RWPE2 (cell line): ENCODE measurements at places on chromosomes 2 and 18.

DNA sequence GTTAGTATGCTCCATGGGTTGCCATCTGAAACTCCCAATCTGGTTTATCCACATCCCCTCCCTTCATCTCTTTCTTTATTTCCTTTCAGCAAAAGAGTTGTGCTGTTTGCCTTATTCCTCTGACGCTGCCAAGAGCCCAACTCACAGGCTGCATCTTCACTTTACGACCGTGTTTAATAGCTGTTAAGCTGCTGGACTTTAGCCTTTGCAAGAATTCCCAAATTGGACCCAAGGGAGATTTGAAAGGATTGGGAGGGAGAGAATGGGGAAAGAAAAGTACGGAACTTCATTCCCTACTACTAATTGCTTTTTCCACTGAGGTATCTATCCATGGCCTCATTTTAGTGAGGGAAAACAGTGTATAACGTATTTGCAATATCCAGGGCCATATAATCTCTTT lies 263.4 kb upstream of the MEIS1 start:
- DNase-seq = no peak

DNA sequence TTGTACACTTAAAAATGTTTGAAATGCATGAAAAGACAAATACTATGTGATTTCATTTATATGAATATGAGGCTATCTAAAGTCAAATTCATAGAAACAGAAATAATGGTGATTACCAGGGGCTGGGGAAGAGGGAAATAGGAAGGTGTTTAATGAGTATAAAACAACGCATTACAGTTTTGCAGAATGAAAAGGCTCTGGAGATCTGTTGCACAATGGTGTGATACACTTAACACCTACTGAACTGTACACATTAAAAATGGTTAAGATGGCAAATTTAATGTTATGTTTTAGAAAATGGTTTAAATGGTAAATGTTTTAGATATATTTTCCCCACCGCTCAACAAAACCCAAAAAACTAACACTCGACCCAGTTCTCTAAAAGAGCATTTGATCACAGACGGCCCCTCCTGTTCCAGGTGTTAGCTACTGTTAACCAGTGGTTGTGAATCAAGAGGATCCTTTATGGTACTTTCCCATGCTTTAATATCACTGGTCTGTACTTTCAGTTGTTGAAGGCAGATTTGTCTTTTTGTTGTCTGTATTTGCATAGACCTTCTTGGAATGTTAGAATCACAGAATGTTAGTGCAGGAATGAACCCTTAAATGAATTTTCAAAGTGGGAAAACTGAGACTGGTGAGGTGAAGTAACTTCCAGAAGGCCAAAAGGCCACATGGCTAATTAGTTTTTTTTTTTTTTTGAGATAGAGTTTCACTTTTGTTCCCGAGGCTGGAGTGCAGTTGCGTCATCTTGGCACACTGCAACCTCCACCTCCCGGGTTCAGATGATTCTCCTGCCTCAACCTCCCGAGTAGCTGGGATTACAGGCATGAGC lies 10.2 kb downstream of the RAB10 start:
- no peak for DNase-seq

DNA sequence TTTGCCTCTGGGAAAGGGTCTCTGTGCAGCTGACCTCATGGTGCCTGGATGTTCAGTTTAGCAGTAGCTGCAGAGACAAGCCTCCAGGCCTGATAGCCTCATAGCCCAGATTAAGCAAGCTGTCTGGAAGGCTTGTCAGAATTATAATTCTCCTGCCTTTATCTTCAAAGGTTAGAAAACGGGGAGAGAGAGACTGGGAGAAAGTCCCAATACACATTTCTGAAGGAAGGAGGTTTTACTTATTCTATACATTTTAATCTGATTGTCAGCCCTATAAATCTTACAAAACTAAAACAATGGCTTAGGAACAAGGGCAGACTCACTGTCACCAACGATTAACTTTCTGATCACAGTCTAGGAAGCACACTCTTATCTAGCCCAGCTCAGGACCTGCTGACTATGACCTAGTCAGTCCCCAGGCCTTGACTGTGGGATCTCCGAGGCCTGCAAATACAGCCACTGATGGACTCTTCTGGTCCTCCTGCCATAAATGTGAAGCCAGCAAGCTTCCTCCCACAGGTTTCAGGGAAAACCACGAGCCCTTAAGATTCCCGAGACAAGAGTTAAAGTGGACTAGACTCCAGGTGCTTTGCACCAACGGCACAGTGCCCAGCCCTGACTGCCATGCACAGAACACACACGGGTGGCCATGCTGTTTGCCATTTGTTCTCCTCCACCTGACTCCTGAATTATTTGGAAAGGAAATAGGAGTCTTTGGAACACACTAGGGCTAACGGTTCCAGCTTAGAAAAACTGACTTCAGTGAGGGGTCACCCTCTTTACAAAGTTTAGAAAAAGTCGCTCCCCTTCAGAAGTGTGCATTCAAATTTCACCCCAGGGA lies 111.4 kb upstream of the SMAD7 start:
- no peak for DNase-seq

DNA sequence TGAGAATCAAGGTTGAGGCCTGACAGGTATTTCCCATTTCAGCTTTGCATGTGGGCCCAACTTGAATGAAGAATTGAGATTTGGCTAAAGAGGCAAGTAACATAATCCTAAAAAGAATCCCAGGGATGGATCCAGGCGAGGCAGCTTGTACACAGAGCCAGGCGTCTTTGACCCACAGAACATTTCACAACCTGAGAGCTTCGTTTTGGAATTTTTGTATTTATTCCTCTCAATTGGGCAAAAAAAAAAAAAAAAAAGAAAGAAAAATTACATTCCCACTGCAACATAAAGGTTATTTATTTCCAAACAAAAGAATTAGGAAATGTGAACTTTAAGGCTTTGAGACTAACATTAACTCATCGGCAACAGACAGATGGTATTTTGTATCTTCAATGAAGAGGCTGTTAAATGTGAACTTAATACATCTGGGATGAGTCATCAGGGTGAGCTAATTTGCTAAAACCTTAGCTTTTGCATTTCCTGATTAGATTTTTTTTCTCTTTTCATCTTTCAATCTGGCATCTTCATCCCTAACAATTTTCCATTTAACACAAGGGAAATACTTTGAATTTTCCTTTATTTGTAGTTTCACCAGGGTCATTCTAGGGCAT lies 478.5 kb upstream of the TNP1 start:
- DNase-seq = no peak

DNA sequence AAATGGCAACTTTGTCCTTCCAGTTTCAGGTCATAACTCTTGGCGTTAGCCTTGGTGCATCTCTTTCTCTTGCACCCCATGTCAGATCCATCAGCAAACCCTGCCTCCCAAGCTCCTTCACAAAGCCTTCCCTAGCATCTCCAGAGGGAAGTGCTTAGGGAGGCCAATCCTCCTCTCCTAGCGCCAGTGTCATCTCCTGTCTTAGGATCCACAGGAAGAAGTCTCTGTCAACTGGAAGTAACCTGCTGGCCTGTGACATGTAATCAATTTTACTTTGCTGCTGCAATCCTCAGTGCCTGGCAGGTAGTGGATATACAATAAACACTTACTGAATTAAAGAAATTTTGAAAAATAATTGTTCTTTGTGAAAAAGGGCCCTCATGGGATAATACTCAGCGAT lies 7.9 kb upstream of the DNPEP start:
- no peak for DNase-seq

DNA sequence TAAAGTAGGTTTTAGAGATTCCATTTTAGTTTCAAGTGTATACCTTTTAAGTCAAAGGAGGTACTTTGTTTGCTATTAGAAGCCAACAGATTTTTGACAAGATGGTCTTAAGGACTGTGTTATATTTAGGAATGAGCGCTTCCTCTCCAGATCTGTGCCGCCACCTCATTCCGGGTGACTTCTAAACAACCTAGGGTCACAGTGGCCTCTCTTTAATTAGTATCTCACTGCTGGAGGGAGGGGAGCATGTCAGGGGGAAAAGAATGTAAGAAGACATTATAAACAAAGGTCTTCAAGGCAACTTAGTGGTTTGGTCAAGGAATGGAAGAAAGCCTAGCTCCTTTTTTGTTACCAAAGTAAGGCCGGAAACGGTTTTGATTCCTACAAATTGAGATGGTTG lies 67.0 kb downstream of the RBMS1 start:
- DNase-seq = no peak

GRCh38 chr2:179336782-179337534 lies 72.3 kb upstream of the SESTD1 start:
- no peak for DNase-seq

DNA sequence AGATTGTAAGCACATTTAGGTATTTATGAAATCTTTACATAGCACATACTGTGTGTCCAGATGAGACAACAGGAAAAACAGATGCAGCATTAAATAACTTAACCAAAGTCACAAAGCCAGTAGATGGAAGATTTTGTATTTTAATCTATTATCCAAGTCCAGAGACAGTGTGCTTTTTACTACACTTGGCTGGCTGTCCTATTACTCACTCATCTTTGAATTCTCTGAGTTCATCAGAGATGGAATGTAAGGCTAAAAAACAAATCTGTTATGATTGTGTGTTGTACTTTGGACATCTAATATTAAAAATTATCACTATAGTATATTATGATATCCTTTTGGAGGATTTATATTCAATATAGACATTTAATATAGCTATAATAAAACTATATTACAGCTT lies 1189.4 kb downstream of the DSC3 start:
- no peak for DNase-seq

GRCh38 chr2:23900133-23900532 lies 26.8 kb downstream of the ATAD2B start:
- no peak for DNase-seq

GRCh38 chr18:70288171-70288850 lies 534 bp upstream of the SOCS6 start:
- DNase-seq = no peak

- DNase-seq = no peak
Measured at GRCh38 chr2:132923787-132924186, 253.8 kb upstream of the LYPD1 start.

DNA sequence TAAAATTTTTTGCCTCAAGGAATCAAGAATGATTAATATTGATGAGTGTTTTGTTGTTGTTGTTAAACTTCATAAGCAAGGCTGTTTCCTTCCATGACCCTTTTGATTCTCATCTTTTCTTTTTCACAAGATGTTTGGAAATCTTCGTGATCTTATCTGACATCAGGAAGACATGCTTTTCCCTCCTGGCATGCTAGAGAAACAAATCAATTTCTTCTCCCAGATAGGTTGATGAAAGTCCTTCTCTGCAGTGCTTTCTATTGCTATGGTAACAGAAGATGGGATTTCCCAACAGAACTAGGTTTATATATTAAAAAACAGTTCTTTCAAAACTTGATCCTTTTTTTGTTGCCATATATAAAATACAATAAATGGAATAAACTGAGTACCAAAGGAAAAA lies 85.2 kb downstream of the EML6 start:
- DNase-seq = no peak

DNA sequence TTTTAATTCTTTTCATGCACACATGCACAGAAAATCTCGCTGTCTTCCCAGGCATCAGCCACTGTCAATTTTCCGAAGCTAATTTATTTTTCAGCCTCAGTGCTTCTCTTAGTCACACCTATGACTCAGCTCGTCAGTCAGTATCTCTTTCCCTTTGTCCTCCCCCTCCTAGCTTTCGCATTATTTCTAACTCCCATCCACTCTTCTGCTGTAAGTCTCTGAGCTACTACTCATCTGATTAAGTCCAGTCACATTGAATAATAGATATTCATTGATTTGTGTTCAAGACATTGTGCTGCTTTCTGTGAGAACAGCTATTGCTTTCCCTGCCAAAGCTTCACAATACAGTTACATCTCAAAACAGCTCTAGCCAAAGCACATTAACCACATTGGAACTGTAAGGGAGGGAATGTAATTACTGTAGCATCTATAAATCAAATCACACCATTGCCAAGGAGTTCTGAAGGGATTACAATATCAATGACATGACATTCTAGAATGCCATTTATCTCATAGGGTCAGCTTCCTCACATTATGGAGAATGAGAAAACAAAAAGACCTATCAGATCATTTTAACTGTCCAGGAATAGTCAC lies 89.4 kb downstream of the SCN3A start:
- no peak for DNase-seq

DNA sequence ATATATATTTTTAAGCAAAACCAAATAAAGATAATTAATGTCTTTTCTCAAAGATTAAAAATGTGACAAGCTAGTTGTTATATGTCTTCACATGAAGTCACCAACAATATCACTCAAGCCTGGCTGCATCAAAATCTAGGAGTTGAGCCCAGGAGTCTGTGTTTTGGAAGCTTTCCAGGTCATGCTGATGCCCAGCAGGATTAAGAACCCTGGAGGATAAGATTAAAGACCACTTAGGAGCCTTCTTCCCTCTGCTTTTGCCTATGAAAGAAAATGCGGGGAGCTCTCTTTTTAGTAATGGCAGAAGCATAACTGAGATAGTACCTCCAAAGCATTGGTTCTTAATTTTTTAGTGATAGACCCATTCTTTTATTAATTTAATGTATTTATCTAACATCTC lies 157.4 kb downstream of the ASXL3 start:
- DNase-seq = no peak

- DNase-seq = no peak
Measured at GRCh38 chr2:43822839-43823238, 15.8 kb downstream of the ABCG5 start.

- no peak for DNase-seq
Measured at GRCh38 chr18:38262661-38263060, 697.1 kb upstream of the CELF4 start.

- no peak for DNase-seq
Measured at GRCh38 chr2:145049475-145049874, 529.6 kb upstream of the ZEB2 start.

DNA sequence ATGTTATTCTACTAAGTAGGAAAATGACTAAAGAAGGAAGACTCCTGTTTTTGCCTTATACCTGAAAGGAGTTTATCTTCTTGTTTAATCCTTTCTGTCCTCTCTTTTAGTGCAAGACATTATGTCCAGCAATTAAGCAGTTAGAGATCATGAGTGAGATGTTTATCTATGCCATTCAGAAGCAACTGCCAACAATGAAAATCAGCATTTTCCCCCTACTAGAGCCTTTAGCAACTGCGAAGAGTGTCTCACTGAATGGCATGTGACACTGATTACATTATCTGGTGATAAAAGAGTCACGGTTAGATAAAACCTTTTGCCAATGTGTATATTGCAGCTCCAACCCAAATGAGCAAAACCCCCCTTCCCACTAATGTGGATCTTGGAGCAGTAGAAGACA lies 357.7 kb upstream of the SYT4 start:
- DNase-seq = no peak

DNA sequence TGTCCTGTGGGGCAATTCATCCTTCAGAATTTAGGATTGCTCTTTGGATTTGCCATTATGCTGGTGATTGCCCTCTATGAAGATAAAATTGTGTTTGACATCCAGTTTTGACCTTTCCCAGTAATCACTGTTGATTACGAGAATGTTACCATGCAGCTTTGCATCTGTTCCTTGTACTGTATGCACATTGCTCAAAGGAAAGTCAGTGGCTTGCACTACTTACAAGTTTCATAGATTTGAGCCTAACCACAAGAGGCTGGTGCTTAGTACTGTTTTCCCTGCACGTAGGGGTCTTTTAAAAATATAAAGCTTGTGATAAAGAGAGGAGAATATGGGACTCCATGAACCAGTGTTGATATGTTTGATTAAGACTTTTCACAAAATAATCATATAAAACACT lies 77.9 kb downstream of the SLC39A10 start:
- no peak for DNase-seq
